Gastrocnemius medialis (tissue), 4 donors: ENCODE measurements at places on chromosomes 11 and 22. TPM values are rescaled to one million over a fixed set of nuclear protein-coding genes. Genes with fewer than 3 reads are reported as not detected.

Gene HBG2
- not detected for total RNA-seq

Gene ANO1
- total RNA-seq, result 9.2 TPM

Gene OR51E2
- not detected for total RNA-seq

Gene MMP27
- total RNA-seq, result not detected

Gene LRRC56
- 0.36 TPM for total RNA-seq

Gene PRODH
- 74.9 TPM for total RNA-seq

- no peak overlapping the region for H3K27ac ChIP-seq
- DNase-seq, result no peak
- H3K36me3 ChIP-seq, result no peaks in the 10 kb centered on the region
- H3K4me1 ChIP-seq, result no peaks in the 10 kb centered on the region
Measured at GRCh38 chr22:50606946-50607658, 6.5 kb downstream of the MAPK8IP2 start.

DNA sequence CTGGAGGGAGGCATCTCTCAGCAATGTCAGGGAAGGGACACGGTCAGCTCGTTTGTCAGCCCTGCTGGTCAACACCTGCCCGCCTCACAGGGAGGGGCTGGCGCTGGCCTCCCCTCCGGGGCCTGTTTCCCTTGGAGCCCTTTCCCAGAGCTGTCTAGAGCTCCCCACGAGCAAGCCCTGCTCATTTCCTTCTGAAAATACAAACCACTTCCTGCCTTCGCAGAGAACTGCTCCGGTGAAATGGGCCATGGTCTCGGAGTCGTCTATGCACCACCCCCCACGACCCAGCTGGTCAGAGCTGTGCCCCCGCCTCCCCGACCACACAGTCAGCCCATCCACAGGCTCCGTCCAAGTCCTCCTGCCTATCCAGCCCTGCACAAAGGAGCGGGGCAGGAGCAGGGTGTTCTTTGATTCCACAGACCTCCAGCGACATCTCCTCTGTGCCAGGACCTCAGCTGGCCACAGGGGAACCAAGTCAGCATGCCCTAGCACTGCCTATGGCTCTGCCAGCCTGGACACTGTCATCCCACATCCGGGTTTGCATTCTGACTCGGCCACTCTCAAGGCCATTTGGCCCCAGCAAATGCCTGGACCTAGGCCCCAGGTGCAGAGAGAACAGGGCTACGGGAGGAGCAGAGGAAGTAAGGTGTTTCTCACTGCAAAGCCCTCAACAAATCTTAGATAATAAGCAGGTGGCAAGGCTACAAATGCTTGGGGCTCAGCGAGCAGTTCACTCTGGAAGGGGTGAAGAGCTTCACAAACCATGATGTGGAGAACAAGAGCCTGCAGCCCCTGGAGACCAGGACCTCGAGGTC lies 82.1 kb upstream of the WNT11 start:
- no peak overlapping the region for H3K4me3 ChIP-seq
- no peak for DNase-seq
- H3K27ac ChIP-seq, result no peak overlapping the region
- no peaks in the 10 kb centered on the region for H3K4me1 ChIP-seq
- no peaks in the 10 kb centered on the region for H3K36me3 ChIP-seq

DNA sequence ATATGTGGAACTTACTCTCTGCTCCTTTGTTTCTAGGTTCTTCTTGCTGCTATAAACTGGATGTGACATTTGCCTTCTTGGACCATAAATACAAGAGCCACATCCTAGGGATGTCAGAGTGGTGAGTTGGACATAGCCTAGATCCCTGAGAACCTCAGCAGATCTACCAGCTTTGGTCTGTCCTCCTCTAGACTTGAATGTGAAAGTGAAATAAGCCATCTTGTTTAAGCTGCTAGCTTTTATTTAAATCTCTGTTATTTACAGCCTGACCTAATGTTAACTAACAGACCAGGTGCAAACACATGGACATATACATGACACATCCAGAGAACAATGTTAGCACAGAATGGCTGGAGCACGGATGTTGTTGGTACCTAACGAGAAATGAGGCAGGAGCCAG lies 36.0 kb downstream of the SLN start:
- no peaks in the 10 kb centered on the region for H3K36me3 ChIP-seq
- H3K4me3 ChIP-seq, result no peak overlapping the region
- no peak overlapping the region for H3K27ac ChIP-seq
- H3K27me3 ChIP-seq, result no peaks in the 10 kb centered on the region

GRCh38 chr11:96052921-96053651 lies 129.2 kb upstream of the MTMR2 start:
- DNase-seq, result no peak
- no peaks in the 10 kb centered on the region for H3K4me1 ChIP-seq
- no peaks in the 10 kb centered on the region for H3K27me3 ChIP-seq
- no peaks in the 10 kb centered on the region for H3K36me3 ChIP-seq
- H3K4me3 ChIP-seq, result no peak overlapping the region

DNA sequence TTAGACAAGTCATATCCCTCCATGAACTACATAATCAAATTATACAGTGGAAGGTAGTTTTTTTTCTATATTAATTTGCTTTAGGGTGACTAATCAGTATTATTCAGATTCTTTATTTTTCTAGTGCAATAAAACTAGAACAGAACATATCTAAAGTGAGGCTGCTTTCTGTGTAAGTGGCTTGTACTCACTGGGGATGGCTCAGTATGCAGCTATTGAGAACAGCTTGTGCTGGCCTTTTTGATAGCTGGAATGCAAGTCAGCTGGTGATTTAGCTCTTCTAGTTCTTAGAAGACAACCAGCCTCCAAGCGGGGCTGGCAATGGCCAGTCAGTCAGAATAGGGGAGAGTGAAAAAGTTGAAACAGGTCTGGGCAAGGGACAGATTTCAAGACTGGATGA lies 119.4 kb downstream of the BLID start:
- H3K36me3 ChIP-seq, result no peaks in the 10 kb centered on the region
- H3K27ac ChIP-seq, result no peak overlapping the region
- peak; percentile 7 for DNase-seq
- H3K4me3 ChIP-seq, result no peak overlapping the region

- H3K27ac ChIP-seq, result no peak overlapping the region
- no peaks in the 10 kb centered on the region for H3K36me3 ChIP-seq
- H3K4me1 ChIP-seq, result no peaks in the 10 kb centered on the region
- no peak for DNase-seq
- H3K4me3 ChIP-seq, result no peak overlapping the region
- no peaks in the 10 kb centered on the region for H3K27me3 ChIP-seq
Measured at GRCh38 chr22:20777420-20778177, 3.7 kb downstream of the SERPIND1 start.

DNA sequence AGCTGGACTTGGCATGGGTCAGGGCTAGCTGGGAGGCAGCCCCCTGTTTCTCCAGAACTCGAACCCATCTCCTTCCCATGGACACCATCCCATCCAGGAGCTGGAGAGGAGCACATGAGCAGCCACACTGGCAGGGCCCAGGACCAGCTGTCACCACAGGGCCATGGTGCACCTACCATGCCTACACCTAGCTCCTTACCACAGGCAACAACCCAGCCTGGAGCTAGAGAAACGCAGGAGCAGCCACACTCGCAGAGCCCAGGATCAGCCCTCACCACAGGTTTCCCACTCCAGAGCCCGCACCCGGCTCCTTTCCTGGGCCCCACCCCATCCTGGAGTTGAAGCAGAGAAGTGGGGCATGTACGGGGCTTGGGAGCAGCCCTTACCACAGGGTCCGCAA lies 50.2 kb downstream of the GAB4 start:
- H3K4me3 ChIP-seq, result no peak overlapping the region
- no peak for DNase-seq
- no peaks in the 10 kb centered on the region for H3K27me3 ChIP-seq
- no peak overlapping the region for H3K27ac ChIP-seq

DNA sequence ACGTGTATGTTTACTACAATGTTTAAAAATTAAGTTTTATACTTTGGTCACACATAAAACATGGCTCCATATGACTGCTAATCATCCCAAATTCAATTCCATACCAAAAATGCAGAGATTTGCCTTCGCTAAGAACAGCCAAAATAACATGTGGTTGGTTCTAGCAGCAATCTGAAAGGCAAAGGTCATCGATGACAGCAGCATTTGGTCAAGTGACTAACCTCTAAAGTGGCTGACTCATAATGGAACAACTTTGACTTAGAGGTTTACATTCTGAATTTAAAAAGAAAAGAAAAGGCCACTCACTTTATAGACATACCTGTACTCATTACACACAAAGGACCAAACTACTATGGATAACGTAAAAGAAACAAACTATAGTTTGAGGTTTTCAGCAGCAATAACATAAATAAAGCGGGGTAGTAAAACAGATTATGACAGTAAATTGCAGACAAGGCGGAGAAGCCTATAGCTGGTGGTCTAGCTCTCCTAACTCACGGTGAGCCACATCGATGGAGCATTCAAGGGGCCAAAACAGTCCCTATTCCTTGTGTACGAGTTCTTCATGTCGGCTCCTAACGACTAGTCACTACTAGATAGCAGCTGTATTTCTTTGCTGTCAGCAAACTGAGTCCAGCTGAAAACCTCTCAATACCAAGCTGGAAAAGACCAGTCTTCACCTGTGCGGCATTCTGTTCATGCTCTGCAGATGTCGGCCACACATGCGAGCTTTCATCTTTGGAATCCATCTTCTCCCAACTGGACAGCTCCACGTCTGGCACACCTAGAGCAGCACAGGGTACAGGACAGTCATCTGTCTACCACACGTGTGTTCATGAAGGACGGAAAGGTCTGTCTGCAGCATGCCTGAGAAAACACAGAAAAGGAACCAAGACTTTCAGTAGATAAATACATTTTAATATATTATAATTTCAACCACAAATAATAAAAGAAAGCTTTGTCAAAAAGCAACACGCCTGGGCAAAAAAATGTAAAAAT lies 42.1 kb downstream of the PRDM10 start:
- H3K27me3 ChIP-seq, result no peaks in the 10 kb centered on the region
- no peak for DNase-seq
- no peak overlapping the region for H3K27ac ChIP-seq

- H3K27ac ChIP-seq, result no peak overlapping the region
- no peaks in the 10 kb centered on the region for H3K36me3 ChIP-seq
- no peak for DNase-seq
- H3K4me3 ChIP-seq, result no peak overlapping the region
Measured at GRCh38 chr22:45451972-45452371, 38.5 kb downstream of the RIBC2 start.

- H3K4me3 ChIP-seq, result no peak overlapping the region
- peaks cover 21% of the 10 kb centered on the region for H3K4me1 ChIP-seq
- H3K27ac ChIP-seq, result no peak overlapping the region
- H3K27me3 ChIP-seq, result no peaks in the 10 kb centered on the region
- H3K36me3 ChIP-seq, result peaks cover 13% of the 10 kb centered on the region
- DNase-seq, result no peak
Measured at GRCh38 chr11:108670451-108670850, 5.6 kb downstream of the DDX10 start.

GRCh38 chr11:59770319-59770718 lies 15.1 kb downstream of the STX3 start:
- no peaks in the 10 kb centered on the region for H3K27me3 ChIP-seq
- H3K27ac ChIP-seq, result peak overlapping the region; percentile 6
- H3K36me3 ChIP-seq, result no peaks in the 10 kb centered on the region
- H3K4me3 ChIP-seq, result no peak overlapping the region
- peaks cover 13% of the 10 kb centered on the region for H3K4me1 ChIP-seq

DNA sequence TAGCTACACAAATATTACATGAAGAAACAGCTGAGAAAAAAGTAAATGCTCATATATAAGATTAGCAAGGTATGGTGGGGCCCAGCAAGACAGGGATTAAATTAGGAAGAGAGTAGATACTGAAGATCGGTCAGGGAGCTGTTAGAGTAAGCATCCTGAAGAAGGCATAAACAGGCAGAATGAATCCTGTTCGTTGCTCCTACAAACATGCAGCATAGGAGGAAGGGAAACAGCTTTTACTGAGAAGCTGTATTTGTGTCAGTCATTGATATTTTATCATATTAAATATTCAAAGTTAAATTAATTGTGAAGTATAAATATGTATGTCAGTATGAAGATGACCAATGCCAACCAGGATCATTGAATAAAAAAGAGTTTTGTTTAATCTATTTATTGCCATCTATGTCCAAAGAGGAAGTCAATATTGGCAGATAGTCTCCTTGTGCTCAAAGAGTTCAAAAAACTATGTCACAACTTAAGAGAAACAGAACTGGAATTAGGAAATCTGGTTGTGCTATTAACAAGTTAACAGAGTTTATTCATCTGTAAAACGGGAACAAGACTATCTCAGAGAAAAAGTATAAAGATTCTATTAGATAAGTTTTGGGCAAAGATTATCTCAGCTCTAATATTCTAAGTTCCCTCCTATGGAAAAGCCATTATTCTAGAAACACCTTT lies 255.2 kb downstream of the GRM5 start:
- no peaks in the 10 kb centered on the region for H3K4me1 ChIP-seq
- DNase-seq, result no peak
- H3K27ac ChIP-seq, result no peak overlapping the region
- no peak overlapping the region for H3K4me3 ChIP-seq
